ENCODE measurements at places on chromosomes 7 and 10.
A peak's percentile ranks its signal among the peaks of the same experiment; 100 is the strongest.

GRCh38 chr10:99869581-99870122 lies 87.2 kb downstream of the ABCC2 start:
- DNase-seq = no peak

DNA sequence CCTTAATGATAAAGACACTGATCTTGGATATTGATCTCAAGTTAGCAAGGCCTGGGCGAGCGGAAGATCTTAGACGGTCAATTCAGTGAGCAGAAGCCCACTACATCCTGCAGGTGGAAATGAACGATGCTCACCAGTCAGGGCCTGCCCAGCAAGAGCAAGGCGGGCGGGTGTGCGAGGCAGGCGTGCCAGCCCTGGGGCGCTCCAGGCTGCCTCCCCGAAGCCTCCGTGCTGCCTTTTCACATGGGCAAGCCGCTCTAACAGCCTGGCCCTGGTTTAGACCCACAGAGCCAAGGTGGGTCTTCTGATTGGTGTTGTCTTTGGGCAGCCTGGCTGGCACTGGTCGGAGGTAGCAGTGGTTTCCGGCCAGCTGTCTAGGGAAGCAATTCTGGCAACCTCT lies 475.1 kb upstream of the FOXK1 start:
- no peak for DNase-seq

- no peak for DNase-seq
Measured at GRCh38 chr7:44348300-44348699, 22.9 kb upstream of the CAMK2B start.

- DNase-seq = no peak
Measured at GRCh38 chr10:118760265-118760664, 5.5 kb upstream of the CACUL1 start.

GRCh38 chr7:26700893-26701292 lies 163.5 kb downstream of the SKAP2 start:
- DNase-seq = no peak

- no peak for DNase-seq
Measured at GRCh38 chr10:1121271-1121970, 65.2 kb downstream of the WDR37 start.

DNA sequence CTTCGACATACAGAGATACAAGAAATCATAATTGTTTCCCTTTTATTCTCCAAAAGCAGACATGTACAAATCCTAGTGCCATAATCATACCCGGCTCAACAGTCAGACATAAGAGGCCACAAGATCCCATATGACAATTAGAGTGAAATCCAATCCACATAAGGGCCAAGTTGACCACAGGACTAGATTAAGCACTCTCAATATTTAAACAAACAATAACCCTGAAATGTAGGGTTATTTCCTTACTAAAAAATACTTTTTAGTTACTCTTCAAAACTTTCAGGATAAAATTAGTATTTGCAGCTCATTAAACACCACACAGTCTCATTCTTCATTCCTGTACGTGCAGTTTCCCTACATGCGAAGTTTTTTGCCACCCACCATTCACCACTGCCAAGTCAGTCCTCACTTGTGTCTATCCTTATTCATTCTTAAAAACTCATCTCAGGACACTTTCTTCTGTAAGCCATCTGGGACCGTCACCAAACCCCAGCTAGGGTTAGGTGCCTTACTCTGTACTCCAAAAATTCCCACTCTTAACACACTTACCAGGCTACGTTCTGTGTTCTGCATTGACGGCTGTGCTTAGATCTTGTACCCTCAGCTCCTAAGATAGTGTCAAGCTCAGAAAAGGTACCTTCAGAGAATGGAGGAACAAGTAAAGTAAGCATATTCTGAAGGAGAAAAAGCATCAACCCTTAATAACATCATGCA lies 47.8 kb upstream of the NEBL start:
- DNase-seq = no peak

DNA sequence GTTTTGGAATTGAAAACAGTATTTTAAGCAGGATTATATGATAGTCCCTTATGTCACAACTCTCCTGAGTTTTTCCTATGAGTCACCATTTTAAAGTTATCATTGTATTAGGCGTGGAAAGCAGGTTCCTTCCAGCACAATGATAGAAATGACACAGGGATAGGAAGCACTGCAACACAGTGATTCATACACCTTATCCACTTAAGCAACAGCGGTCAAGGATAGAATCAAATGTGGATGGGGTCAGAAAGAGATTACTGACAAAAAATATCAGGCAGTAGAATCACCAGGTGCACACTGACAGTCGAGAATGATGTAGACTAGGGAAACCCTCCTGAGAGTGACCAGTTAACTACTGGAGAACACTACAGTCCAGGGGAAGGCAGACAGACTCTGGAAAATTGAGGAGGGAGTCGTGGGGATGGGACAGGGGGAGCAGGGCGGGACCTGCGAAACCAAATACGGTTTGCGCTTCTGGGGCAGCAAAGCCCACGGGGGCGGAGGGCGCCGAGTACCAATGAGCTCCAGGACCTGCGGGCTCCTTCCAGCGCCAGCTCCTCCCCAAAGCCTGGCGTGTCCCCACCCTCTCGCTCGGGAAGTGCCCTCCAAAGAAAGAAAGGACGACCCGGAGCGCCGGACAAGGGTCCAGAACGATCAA lies 479 bp downstream of the PNPLA8 start:
- DNase-seq = peak; percentile 95

- no peak for DNase-seq
Measured at GRCh38 chr10:92200564-92200963, 90.3 kb downstream of the CPEB3 start.

DNA sequence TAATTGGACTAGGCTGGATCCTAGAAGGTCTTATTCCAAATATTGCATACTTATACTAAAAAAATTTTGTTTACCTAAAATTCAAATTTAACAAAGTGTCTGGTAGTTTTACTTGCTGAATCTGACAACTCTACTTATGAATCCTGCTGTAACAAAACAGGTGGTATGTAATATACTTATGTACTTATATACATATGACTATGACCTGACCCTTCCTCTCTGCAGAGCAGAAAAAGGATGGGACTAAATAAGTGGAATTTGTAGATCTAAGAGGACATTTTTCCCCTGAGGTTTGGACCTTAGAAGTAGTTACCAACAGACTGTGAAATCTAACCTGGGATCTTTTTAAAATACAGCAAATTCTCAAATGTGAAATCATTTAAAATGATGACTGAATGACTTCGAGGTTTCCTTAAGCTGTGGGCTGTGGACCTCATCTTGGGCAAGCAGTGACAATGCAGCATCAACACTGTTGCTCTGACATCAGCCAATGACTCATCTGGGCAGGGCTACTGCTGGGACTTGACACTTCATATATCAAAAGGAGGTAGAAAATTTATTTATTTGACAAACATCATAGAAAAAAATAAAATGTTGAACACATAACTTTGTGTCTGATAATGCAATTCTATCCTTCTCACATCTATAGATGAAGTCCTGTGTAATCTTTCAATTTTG lies 73.6 kb downstream of the RELN start:
- no peak for DNase-seq

- no peak for DNase-seq
Measured at GRCh38 chr10:30630571-30630970, 1.0 kb upstream of the LYZL2 start.

DNA sequence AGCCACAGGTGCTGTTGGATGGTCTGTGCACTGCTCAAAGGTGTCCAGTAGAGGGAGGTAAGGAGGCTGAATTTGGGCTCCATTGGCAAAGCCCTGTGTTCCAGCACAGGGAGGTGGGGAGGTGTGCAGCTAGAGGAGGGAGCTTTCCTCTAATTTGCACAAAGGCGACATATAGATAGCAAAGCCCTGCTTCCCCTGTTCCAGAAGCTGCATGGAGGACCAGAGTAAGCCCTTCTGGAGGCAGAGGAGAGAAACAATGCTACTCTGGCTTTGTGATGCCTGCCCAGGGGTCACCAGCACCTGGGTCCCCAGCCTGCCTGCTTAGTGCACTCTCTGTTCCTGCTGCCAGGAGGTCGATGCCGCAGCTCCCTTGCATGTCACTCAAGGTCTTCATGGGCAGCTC lies 3.4 kb upstream of the ARHGAP22 start:
- DNase-seq = no peak

DNA sequence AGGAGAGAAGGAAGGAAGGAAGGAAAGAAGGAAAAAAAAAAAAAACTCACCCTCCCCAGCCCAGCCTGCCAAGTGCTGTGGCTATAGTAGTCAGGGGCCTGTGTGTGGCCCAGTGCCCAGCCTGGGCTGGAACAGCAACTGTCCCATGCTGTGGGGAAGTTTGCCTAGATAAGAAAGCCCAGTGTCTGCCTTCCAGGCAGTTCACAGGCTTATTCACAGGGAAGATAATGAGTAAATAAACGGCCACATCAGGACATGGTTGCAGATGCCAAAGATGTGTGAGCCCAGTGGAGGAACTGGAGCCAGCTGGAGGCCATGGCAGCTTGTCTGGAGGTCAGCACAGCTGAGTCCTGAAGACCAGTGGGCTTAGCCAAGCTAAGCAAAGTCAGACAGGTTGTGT lies 132.4 kb upstream of the FOXK1 start:
- no peak for DNase-seq

DNA sequence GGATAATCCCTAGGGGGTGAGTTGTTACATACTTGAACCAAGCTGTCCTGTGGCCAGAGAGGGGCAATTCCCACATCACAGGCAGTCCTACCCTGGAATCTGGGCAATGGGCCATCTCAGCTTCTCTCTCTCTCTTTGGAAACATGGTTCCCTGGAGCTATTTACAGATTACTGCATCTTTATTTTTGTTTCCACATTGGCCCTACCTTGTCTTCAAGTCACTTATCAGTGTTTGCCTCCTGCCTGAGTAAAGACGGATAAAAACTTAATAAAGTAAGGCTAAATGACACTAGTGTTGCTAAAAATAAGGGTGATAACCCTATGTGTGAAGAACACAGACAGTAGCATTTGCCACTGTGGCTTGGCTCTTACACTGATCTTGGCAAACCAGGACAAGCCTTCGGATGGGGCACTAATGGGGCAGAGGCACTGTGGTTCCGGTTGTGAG lies 228.2 kb downstream of the GFRA1 start:
- no peak for DNase-seq

- DNase-seq = no peak
Measured at GRCh38 chr7:30177965-30178364, 43.2 kb downstream of the MTURN start.

DNA sequence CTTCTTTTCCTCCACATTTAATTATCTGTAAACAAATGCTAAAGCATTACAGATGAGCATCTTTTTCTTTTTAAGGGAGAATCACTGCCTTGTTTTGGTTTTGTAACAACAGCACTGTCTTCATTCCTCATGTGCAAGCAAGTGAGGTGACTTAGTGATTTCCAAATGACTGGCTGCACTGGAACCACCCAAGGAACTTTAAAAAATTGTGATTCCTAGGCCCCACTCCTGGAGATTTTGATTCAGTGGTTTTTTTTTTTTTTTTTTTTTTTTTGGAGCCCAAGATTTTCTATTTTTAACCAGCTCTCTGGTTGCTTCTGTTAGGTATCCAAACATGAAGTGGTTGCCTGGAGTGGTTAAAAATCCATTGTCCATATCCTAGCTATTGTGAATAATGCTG lies 176.2 kb downstream of the LRMDA start:
- DNase-seq = no peak

- DNase-seq = no peak
Measured at GRCh38 chr10:114388275-114388674, 16.0 kb downstream of the AFAP1L2 start.

- DNase-seq = no peak
Measured at GRCh38 chr7:156015237-156016020, 203.2 kb upstream of the SHH start.

- no peak for DNase-seq
Measured at GRCh38 chr10:124696446-124697392, 47.5 kb downstream of the FAM53B start.

- DNase-seq = peak; percentile 29
Measured at GRCh38 chr10:104308439-104308903, 29.8 kb downstream of the ITPRIP start.

GRCh38 chr7:20459419-20459818 lies 128.7 kb downstream of the ITGB8 start:
- DNase-seq = no peak
